Left ventricle myocardium inferior (tissue), 1 donor: ENCODE measurements at places on chromosomes 11 and 22. TPM values are rescaled to one million over a fixed set of nuclear protein-coding genes. Genes with fewer than 3 reads are reported as not detected.

- no peak for DNase-seq
Measured at GRCh38 chr22:23686416-23687024, 4.3 kb upstream of the RGL4 start.

DNA sequence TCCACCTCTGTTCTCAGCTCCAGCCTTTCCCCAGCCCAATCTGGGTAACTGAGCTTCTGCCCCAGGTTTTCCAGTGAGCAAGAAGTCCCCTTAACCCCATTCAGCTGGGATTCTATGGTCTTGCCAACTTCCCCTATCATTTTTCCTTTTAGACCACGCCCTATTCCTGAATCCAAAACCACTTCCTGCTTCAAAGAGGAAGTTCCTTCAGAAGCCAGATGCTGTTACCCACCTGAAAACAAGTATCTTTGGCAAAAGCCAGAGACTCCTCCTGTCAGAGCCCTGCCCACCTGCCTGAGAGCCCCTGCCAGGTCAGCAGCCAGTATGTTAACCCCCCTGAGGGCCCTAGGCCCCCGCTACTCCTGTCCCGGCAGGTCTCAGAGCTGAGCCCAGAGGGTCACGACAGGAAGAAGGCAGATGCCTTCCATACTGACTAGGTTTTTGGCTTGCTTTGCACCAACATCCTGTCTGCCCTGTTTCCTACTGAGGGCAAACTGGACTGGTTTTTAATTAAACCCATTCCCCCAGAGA is 20.3 kb upstream of the MICAL2 start:
- no peak for DNase-seq

- no peak for DNase-seq
Measured at GRCh38 chr22:17634696-17635095, 3.9 kb upstream of the BCL2L13 start.

GRCh38 chr11:93143186-93143585 is 54.6 kb downstream of the SLC36A4 start:
- no peak for DNase-seq

DNA sequence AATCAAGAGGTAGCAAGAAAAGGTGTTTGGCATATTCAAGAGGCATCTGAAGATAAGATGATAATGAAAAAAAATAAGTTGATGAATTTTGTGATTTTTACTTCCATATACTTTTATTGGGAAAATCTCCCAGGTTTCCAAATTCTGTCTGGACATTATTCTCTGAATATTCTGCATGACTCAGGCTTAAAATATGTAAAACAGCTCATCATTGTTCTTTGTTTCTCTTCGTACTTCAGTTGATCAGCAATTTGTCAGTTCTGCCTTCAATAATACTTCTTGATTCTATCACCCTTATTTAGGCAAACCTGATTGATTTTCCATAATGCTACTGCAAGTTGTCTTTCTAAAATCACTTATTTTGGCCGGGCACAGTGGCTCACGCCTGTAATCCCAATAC is 30.2 kb downstream of the GTF2H1 start:
- no peak for DNase-seq

DNA sequence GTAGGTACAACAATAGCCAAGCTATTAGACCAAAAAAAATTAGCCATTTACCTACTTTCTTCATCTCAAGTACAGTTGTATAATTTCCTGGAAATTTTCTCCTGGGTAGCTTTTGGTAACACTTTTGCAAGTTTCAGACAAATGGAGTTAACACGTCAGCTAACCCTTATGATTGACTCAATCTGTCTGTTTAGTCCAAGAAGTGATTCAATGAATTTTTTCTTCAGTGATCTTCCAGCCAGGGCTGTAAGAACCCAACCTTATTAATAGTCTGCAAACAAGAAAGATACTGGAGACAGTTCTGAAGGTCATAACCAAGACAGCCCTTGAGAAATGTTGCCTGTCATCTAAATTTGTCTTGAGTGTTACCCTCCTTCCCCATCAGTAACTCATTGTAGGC is 30.1 kb upstream of the FIBIN start:
- no peak for DNase-seq

The DRD4 gene
- total RNA-seq, result 0.22 TPM

The SLC22A8 gene
- not detected for total RNA-seq

The KRTAP5-5 gene
- not detected for total RNA-seq
